ENCODE measurements at places on chromosomes 6 and 20.
A peak's percentile ranks its signal among the peaks of the same experiment; 100 is the strongest.

DNA sequence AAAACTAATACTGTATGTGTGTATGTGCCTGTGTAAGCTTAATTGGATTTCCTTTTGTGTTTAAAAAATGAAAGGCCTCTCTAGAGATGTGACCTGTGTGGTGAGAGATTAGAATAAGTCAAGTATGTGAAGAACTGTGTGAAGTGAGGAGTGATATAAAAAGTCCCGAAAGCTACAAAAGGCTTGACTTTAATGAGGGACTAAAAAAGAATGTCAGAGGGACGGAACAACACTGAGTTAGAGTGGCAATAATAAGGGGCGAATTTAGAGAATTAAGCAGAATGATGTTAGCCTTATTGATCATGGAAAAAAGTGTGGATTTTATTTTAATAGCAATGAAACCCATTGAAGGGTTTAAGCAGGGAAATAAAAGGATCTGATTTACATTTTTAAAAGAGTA is 1281.2 kb upstream of the ADGRB3 start:
- no peak for DNase-seq

GRCh38 chr6:149268768-149269167 is 48.7 kb upstream of the TAB2 start:
- DNase-seq = no peak

GRCh38 chr6:69913361-69913760 is 47.0 kb downstream of the COL19A1 start:
- no peak for DNase-seq

DNA sequence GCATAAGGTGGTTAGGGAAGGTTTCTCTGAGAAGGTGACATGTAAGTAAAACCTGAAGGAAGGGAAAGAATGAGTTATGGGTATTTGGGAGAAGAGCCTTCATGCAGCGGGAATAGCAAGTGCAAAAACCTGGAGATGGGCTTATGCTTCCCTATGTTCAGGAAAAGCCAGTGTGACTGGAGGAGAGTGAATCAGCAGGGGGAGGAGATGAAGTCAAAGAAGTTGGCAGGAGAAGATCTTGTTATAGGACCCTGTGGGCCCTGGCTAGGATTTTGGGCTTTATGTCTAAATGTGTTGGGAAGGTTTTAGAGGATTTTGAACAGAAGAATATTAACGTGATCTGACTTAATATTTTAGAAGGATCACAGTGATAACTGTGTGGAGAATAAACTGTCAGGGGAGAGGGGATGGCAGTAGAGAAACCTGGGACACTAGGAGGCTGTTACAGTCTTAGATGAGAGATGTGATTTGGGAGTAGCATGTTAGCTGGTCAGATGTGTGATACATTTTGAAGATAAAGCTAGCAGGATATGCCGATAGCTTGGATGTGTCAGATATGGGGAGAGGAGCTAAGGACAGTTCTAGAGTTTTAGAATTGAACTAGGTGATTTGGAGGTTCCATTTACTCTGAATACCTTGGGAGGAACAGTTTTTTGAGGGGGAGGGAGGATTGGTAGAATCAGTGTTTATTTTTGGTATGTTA is 41.0 kb downstream of the PHF3 start:
- no peak for DNase-seq

- DNase-seq = no peak
These were observed 14.7 kb upstream of the C6orf141 start for GRCh38 chr6:49535795-49536194.

DNA sequence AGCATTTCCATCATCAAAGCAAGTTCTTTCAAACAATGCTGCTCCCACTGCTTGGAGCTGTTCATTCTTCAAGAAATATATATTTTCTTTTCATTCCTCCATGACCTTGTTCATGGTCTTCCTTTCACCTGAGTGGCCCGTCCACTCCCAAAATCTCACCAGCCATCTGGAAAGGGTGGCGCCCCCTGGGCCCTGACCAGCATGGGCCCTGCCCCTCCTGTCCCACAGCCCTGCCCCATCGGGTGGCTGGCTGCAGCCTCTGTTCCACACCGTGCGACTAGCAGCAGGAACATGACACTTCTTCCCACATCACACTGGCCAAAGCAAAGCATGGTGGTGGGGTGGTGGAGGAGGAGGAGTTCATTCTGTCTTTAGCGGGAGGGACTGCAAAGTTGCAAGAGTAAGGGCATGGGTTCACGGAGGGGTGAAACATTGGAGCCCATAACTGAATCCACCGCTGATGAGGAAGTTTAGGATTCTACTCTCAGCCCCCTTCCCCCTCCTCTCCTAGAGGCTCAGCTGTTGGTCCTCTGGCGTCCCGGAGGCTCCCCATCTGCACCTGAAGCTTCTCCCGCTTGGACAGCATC is 195.2 kb upstream of the SLC24A3 start:
- DNase-seq = no peak

DNA sequence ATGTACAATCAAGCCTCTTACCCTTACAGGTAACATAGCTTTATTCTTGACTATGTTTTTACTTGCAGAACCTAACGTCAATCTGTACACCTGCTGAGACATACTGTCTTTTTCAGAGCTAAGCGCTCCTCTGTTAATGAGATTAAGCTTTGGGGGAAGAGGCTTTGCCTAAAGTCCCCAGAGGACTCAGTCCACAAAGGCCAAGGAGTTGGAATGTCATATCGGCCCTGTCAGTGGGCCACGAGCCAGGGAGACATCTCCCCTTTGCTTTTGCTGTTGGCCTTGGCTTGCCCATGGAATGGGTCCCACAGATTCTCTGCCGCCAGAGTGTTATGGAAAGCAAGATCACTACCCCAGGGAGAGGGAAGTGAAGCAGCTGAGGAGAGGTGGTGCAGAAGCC is 64.1 kb upstream of the SOX4 start:
- no peak for DNase-seq

GRCh38 chr6:142030115-142030619 is 102.6 kb upstream of the GJE1 start:
- peak; percentile 10 for DNase-seq

DNA sequence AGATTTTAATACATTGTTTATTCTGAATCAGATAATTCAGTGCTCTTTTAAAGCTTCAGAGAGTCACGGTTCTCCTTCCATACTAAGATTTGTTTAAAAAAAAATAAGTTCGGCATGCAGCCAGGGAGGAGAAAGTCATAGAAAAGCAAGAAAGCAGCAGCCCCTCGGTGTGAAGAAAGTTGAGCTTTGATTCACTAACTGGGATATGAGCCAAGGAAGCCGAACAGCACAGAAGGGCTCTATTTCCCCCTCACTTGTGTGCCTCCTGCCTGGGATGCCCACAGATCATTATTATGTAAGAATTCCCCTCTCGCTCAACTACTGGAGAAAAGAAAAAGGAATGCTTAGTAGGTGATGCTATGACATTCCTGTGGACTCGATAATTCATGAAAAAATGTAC is 69.3 kb upstream of the SYNJ2 start:
- no peak for DNase-seq

DNA sequence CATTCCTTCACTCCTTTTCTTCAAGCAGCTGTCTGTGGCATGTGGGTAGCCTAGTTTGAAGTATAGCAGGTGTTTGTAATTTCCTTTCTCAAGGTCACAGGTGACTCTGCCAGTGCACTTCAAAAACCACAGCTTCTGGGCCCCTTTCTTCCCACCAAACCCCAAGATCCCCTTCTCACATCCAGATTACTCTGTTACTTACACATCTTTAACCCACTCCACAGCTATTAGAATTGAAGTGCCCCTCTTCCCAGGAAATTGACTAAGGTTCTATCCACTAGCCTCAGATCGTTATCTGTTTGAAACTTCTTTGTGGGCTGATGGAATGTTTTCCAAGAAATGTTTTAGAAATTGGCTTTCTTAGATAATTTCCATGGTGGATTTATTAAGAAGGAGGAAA is 150.8 kb downstream of the AHI1 start:
- no peak for DNase-seq

DNA sequence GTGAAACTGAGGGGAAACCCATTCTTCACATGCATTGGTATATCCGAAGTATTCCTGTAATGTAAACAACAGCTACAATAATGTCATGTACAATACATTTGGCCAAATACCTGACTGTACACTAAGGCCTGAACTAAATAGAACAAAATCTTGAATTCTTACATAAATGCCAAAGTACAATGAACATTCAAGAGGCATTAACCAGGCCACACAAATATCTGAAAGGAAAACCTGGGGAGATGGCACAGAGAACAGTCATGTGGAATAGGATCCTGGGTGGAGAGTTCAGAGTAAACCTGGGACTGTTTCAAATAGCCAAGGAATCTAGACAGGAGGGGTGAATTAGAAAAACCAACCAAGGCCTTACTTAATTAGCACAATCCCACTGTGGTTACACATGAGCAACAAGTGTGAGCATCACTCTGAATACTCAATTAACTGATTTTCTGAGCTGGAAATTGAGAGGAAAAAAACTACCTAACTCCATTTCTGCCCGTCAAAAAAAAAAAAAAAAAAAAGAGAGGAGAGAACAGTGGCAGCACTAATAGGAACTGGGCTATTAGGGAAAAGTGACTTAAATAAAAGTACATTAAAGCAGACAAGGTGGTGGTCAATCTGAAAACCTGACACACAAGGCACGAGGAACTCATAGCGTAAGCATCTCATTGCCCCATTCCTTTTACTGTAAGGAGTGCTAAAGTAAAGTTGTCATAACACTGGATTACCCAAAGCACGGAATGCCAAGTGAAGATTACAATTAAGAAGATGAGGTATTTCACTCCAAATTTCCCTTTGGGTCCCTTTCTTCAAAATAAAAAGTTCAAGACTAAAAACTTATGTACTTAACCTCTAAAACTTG is 10.9 kb downstream of the SNX5 start:
- DNase-seq = no peak

GRCh38 chr6:105929626-105930025 is 156.5 kb upstream of the PRDM1 start:
- DNase-seq = no peak

DNA sequence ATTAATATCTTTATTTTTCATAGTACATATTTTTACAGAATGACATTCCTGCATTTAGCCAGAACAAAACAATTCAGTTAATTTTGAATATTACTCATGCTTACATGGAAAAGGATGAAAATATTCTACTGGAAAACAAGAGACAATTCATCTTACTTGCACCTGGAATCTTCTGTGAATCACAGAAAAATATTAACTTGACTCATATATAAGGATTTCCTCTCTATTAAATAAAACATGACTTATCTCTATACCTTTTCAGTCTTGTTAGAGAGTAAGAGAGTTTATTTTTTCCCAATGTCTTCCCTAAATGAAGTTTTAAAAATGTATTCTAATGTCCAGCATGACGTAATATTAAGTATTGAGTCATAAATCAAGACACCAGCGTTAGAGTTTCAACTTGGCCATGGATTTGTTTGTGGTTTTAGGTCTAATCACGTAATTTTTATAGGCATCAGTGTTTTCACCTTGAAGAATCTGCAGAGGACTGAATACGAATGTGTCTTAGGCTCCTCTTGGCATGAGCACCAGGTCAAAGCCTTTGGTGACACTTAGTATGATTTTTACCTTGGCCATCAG is 445.1 kb upstream of the JAG1 start:
- no peak for DNase-seq

DNA sequence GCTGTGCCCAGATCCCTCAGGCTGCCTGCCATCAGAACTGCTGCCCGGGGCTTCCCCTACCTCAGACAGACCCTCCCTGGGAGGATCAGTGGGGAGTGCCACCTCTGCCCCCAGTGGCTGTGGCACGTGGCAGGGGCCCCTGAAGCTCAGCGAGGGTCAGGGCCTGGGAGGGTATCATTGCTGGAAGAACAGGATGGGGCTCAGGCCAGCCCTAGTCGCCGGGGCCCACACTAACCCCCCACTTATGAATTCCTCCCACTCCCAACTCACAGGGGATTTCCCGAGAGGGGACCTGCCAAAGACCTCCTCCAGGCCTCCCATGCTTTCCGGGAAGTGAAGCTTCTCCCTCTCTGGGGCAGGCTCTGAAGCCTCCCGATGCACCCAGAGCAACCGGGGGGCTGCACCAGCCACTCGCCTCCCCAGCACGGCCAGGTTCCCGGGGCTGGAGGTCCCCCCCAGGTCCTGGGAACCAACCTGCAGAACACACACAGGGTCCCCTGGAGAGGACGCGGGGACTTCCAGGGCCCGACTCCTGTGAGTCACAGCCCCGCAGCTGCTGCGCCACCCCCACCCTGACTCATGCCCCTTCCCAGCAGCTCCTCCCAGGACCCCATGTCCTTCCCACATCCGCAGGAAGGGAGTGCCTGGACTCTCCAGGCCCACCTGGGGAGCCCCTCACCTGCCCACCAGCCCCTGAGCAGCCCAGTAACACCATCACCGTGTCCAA is 2.5 kb downstream of the TNFRSF6B start:
- DNase-seq = no peak

DNA sequence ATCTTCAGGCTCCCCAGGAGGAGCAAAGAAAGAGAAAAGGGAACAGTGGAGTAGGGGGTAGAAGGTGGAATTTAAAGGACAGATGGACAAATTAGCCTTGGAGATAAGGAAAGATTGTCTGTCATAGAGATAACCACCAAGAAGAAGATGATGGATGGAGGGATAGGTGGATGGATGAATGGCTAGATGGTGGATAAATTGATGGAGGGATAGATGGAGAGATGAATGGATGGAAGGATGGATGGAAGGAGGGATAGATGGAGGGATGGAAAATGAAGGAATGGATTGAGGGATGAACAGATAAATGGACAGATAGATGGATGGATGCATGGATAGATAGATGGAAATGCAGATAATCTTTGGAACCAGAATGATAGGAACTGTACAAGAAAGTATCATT is 102.8 kb downstream of the TNFAIP3 start:
- DNase-seq = no peak

DNA sequence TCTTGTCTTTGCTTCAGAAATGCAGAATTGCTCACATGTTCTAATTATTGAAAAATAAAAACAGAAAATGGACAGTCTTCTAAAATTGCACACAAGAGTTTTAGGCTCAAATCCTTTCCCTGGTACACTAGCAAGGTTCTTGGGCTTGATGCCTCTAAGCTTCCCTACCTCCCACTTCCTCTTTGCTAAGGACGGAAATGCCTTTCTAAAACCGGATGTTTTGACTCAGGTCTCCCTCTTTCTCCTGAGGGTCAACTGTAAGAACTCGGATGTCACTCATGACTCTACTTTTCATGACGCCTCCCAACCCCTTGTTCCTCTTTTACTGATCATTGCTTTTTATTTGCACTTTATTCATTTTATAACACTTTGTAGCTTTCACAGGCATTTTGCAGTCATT is 613.5 kb downstream of the C6orf118 start:
- DNase-seq = no peak

GRCh38 chr6:21604081-21604480 is 10.5 kb downstream of the SOX4 start:
- DNase-seq = no peak

DNA sequence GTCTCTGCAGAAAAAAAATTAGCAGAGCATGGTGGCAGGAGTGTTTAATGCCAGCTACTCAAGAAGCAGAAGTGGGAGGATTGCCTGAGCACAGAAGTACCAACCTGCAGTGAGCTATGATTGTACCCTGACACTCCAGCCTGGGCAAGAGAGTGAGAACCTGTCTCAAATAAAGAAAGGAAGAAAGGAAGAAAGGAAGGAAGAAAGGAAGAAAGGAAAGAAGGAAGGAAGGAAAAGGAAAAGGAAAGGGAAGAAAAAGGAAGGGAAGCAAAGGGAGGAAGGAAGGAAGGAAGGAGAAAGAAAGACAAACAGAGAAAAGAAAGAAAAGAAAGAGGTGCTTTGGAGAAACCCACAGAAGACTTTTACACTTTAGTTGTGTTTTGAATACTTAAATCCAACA is 12.8 kb upstream of the PDCD2 start:
- DNase-seq = no peak

All from stimulated activated naive CD8-positive, alpha-beta T cell treated with anti-CD3 and anti-CD28 coated beads, Interleukin-15, amount 100 ng/mL, for 72 hours (primary cell).